ENCODE measurements at places on chromosomes 3 and 15.

DNA sequence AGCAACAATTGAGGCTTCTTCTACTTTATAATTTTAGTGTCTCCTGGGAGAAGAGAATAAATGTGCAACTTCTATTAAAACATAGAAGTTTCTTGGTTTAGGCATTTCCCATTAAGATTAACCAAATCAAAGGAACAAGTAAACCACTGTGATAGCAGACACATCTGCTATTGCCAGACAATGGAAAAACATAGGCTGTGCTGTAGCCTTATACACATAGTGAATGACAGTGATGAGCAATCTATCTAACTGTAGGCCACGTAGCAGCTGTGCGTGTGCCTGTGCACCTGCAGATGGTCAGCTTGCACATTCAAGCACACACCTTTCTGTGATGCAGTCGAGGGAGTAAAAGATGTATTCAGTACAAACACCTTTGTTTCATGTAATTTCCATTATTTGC, 32.7 kb downstream of the GNB4 start:
- no peak for DNase-seq

DNA sequence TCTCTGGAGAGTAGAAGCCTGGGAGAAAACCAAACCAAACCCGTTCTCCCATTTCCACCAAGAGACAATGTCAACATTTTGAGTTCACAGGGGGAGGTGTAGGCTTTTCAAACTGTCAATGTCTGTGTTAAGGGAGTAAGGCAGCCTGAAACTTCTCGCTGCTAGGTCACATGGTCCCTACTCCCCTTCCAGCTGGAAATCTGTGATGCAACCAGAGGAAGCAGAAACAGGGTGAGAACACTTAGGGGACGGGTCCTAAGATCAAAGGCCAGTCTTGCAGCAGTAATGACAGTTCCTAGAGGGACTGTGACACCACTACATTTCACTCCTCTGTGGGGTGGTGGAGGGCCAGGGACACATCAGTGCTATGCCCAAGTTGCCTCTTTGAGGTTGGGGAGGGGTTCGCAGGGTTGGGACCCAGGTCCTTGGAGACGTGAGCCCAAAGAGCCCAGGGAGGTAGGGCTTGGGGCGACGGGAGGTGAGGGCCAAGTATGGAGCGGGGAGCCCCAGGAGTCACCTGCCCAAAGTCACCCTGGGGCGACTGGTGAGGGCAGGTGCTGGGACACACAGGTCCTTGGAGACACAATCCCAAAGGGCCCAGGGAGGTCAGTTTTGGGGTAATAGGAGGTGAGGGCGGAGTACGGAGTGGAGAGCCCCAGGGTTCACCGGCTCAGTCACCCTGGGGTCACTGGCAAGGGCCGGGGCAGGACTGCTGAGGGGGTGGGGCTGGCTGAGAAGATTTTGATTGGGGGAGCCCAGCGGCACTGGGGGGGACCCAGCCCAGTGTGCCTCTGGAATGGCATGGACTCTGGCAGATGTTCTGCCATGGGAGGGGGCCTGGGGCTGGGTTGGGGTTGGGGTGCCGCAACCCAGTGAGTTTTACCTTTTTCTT, 582 bp downstream of the GOLGA6L2 start:
- no peak for DNase-seq

DNA sequence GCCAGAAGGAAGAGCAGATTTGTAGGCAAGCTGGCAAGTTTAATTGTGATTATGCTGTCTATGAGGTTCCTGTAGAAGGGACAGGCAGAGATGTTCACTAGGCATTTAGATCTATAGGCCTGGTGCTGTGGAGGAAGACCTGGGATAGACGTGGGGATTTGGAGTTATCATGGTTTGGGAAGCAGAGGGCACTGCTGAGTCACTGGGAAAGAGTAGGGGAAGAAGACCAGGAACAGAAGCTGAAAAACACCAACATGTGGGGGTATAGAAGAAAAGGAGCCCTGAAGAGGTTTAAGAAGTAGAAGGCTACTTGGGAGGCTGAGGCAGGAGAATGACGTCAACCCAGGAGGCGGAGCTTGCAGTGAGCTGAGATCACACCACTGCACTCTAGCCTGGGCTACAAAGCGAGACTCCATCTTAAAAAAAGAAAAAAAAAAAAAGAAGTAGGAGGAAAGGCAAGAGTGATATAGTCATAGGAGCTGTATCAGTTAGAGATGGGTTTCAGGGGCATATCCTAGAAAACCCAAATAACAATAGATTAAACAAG, 19.3 kb downstream of the GRK7 start:
- no peak for DNase-seq

GRCh38 chr15:99414755-99415731, 150.7 kb upstream of the MEF2A start:
- no peak for DNase-seq

GRCh38 chr3:73029321-73029796, 32.1 kb upstream of the EBLN2 start:
- DNase-seq, result no peak

- DNase-seq, result peak; percentile 43
Measured at GRCh38 chr3:51974963-51975851, at the start of gene ABHD14A. ABHD14A (plus strand) TSS chr3:51975064; CDS start chr3:51975136, 72 bp downstream.

GRCh38 chr3:183629546-183630301, 5.7 kb upstream of the KLHL24 start:
- DNase-seq, result no peak

GRCh38 chr3:40299130-40299720, 10.3 kb upstream of the EIF1B start:
- no peak for DNase-seq

GRCh38 chr15:77507911-77508310, 87.2 kb downstream of the HMG20A start:
- no peak for DNase-seq

GRCh38 chr3:16846373-16847080, 38.2 kb upstream of the PLCL2 start:
- no peak for DNase-seq

DNA sequence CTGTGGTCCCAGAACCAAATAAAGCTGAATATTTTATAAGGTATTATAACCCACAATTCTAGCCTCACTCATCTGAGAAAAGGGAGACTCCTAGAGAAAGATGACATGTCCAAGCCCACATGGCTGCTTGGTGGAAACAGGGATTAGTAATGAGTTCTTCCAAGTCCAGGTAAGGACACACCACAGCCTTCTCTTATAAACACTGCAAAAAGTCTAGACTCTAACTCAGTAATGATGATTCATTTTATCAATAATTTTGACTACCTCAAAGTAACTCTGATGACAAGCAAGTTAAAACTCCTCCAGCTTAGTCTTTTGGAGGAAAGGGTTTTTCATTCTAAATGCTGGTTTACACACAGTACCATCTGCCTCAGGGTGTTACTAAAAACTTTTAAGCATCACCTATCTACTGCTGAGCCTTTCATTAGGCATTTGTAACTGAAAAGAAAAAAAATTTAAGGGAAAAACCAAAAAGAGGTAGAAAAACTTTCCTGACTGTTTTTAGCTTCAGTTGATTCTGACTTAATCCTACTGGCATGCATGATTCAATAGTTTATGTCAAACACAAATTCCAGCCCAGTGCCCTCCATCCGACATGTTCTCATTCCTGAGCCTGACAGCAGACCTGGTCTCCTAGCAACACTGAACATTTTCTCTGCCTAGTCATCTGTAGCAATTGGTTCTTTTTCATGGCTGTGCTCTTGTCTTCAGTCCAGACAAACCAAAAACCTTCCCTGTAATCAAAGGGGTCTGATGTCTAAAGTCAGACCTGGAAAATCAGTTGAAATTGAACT, 43.9 kb downstream of the P3H2 start:
- DNase-seq, result no peak

DNA sequence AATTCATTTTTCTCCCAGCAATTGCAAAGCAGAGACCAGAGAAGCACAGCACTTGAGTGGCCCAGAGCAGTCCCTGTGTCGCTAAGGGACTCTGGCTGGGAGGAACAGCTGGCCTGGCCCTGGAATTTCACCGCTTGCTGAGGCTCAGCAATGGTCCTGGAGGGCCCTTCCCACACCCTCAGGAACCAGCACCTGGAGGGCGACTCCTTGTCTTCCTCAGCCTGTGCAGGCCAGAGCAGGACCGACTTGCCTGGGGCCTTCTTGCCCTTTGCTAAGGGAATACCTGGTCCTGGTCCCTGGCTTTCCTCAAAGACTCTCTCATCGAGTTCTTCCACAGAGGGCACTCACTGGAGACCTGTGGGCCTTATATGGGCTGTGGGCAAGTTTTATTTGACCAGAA, 294.6 kb downstream of the RPLP1 start:
- DNase-seq, result no peak

DNA sequence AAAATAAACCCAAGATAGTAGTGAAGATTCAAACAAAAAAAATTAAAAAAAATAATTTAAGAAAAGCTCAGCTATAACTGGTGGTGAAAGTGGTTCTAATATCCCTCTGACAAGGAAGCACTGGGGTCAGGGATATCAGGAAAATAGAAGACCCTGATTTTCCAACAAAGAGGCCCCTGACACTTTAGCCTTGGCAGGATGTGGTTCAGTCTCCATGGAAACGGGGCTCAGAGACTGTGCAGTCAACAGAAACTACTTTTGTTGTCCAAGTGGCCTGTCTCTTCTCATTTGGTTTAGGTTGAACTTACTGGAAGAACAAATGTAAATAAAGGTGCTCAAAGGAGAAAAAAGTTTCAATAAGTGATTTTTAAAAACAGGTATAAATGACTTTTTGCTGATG, 27.2 kb downstream of the INTS14 start:
- DNase-seq, result no peak

DNA sequence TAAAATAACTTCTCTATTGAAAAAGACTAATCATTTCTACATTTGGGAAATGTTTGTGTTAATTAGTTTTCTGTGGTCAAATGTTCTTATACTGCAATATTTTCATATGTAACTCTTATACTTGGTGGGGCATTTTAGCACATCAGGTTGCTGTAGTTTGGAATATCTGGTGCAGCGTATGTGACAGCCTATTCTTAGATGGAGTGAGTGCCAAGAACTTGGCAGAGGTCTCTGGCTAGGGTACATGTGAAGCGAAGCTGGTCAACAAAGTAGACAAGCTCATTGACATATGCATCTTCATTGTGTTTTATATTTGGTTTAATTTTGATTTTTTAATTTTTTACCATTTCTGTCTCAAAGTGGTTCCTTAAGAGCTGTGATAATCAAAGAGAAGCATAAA, 53.2 kb downstream of the CHAC1 start:
- no peak for DNase-seq

DNA sequence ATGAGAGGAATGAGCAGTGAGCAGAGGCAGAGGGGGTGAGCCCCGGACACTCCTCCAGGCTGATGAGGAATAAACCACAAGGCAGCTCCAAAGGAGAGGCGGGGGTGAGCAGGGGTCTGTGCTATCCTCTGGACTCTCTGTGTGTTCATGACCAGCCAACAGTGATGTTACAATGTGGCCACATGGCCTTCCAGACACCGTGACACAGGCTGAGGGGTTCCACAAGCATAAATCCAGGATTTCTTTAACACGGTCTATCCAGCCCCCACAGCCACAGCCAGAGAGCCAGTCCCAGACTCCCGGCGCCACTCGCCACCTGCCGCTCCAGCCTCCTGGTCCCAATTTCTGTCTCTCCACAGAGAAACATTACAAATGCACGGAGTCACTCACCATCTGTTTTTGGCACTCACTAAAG, 24.4 kb downstream of the XXYLT1 start:
- no peak for DNase-seq

GRCh38 chr3:169147238-169148008, 516.1 kb downstream of the MECOM start:
- no peak for DNase-seq

DNA sequence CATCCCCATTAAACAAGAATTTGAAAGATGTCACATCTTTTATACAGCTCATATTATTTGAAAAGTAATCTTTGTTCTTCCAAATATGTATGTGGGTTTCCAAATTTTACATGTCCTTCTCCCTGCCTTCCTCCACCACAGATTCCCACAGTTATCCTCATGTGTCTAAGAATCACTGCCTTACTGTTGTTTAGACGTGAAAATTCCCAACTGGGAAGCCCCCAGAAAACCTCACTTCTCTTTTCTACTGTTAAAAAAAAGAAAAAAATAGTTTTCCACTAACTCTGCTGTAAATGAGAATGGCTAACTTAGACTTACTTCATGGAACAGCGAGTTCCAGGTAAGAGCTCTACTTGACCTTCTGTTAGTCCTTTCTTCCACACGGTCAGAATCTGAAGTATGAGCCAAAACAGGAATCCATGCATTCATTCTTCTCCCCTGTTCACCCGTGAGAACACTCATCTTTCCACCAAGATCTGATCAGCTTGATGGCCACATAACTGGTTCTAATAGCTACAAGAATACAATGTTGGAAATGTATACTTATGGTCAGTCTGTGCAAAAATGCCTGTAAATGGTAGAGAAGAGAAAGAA, 17.9 kb upstream of the CSTA start:
- DNase-seq, result no peak

DNA sequence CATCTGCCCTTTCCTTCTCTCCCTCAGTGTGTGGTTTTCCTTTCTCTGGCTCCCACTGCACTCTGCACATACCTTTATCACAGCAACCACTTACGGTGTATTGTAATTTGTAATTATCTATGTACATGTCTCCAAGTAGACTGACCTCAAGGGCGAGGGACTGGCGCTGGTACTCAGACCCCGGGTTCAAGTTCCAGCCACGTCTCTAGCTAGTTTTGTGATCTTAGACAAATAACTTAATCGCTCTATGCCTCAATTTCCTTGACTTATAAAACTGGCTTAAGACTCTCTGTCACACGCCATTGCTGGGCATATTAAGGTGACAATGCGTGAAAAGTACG, 607 bp upstream of the SENP2 start:
- DNase-seq, result no peak

GRCh38 chr3:170790647-170791046, 79.3 kb downstream of the RPL22L1 start:
- DNase-seq, result no peak

DNA sequence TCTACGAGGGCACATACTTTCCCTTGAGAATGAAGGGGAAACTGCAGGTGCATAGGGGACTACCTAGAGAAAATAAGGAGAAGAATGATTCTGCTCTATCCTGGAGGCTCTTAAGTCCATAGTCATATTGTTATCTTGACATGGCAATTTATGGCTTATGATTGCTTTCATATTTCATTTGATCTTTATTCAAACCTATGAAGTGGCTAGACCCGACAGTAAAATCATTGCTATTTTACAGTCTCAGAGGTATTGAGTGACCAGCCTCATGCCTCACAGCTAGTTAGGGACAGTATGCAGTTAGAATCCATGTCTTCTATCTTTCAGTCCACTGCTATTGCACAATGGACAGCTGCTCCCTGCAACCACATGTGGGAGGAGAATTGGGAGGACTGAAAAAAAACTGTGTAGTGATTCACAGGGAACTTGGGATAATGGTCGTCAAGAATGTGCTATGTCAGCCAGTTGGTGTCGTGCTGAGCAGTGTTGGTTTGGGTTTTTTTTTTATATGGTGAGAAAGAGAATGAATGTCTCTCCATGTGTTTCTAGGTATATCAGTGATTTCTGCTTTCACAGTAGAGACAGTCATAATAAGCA, 63.2 kb upstream of the SPPL2A start:
- no peak for DNase-seq

GRCh38 chr3:126491221-126492013, 15.7 kb upstream of the ZXDC start:
- no peak for DNase-seq

- no peak for DNase-seq
Measured at GRCh38 chr3:171427771-171428320, 32.4 kb downstream of the TNIK start.

GRCh38 chr3:149592758-149593240, 65.0 kb downstream of the WWTR1 start:
- DNase-seq, result no peak

GRCh38 chr3:53493963-53494791, at the start of gene CACNA1D:
CACNA1D (plus strand) TSS chr3:53494611; CDS start chr3:53495167, 556 bp downstream.
- peak; percentile 29 for DNase-seq

Measured in substantia nigra (tissue), 51 donors.